ENCODE measurements at places on chromosomes 3 and 15.

DNA sequence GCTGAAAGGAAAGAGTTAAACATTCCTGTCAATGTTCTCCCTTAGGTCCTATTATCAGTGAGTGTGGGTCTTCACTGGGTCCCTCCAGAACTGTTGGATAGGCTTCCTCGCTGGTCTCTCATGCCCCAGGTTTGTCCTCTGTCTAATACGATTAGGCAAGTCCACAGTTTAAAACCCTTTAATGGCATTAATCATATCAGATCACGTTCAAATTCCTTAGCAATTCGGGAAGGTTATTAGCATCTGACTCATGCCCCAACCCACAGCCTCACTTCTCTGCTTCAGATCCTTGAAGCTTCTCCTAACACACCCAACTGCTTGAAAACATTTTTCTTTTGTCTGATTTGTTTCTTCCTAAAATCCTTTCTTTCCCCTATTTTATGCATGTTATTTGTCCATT lies 224.3 kb upstream of the ATP10A start:
- DNase-seq, result peak; percentile 51

DNA sequence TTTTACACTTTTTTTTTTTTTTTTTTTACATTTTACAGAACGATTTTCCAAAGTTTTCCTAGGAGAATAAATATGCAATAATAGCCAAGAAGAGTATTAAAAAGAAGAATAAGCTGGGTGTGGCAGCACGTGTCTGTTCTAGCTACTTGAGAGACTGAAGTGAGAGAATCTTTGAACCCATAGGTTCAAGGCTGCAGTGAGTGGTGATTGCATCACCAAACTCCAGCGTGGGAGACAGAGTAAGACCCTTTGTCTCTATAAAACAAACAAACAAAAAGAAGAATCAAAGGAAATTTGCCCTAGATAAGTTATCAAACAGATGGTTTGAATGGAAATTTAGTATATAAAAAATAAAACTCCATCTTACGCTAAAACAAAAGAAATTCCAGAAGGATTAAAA lies 13.3 kb downstream of the XRN1 start:
- DNase-seq, result no peak

DNA sequence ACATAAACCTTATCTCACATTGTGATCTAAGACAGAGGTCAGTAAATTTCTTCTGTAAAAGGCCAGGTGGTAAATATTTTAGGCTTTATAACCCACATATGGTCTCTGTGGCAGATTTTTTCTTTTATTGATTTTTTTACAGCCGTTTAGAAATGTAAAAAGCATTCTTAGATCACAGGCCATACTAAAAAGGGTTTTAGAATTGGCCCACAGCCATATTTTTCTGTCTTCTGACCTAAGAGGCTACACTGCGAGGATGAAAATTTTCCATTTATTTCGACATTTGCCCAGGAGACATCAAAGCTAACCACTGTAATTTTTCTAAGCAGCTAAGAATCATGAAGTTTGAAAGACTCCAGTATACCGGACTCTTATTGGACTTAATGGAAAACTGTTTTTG lies 377.2 kb upstream of the SGO1 start:
- DNase-seq, result no peak

DNA sequence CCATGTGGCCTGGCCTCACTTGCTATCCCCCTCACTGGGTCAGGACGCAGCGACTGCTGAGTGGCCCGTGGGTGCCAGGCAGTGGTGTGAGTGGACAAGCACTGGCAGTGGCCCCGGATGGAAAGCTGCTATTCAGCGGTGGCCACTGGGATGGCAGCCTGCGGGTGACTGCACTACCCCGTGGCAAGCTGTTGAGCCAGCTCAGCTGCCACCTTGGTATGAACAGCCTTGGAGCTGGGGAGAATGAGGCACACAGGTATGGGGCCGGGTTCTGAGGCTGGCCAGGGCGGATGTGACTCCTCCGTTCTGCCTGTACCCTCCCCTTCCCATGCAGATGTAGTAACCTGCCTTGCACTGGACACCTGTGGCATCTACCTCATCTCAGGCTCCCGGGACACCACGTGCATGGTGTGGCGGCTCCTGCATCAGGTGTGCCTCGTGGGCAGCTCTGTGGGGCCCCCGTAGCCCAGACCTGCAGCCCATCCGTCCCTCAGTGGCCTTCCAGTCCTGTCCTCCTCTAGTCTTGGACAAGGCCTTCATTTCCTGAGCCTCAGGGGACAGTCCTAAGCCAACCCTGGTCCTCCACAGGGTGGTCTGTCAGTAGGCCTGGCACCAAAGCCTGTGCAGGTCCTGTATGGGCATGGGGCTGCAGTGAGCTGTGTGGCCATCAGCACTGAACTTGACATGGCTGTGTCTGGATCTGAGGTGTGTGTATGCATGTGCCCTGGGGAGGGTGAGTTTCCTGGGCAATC lies 28.2 kb downstream of the NBEAL2 start:
- DNase-seq, result no peak

- no peak for DNase-seq
These were observed 129.9 kb upstream of the SAMMSON start for GRCh38 chr3:69869643-69870042.

DNA sequence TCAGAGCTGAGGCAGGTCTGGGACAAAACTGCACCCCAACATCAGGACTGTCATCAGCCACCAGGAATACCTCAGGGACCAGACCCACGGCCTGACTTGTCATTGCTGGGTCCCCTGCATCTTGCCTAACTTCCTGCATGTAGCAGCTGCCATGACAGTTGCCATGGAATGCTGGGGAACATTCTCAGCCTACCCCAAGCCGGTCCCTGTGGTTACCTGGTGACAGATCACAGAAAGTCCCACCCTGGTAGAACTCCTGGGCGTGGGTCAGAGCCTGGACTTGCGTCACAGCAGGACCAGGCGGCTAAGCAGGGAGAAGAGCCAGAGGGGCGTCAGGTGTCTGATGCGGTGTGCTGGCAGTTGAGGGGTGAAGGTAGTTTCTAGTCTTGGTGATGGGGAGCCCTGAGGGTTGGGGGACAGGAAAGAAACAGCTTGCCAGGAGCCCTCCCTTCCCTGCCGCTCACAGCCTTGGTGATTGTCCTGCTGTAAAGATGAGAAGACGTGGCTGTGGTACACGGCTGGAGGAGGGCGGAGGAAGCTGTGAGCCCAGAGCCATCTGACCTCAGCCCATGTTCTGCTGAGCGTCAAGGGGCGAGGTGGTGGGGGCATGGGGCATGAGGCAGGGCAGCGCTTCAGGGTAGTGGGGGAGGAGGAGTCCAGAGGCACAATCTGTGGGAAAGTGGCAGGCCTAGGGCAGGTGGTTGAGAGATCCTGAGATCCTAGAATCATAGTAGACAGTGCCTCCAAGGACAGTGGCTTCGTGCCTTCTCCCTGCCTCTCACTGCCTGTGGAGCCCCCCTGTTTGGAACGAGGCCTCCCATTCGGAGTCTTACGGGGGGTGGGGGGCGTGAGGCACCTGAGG lies 5.4 kb downstream of the H1-8 start:
- DNase-seq, result no peak

DNA sequence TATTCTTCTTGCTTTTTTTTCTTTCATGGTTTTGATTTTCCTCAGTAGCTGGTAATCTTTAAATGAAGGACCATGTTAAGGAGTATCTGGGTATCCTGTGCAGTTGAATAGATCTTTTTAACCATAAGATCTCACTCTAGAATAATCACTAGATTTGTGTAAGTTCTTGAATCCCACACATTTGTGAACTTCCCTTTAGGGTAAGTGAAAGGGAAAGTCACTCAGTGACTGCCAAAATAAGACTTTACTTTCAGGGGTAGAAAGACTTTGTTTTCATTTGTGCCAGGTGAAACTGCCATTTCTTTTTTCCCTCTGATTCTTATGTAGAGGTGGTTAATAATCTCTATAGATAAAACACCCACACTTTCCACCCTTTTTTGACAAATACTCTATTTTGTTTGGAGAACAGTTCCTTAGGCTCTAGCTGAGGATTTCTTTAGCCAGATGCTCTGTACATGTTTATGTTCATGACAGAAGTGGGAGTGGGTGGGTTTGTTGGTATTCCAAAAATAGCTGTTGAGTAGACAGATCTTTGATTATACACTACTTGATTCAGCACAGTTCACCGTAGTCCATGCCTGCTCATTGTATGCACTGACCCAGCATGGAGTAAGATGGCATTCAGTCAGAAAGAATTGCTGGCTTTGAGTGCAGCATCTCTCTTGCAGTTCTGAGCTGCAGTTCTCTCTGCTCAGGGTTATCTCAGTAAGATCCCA lies 28.5 kb downstream of the LRRC49 start:
- DNase-seq, result no peak

DNA sequence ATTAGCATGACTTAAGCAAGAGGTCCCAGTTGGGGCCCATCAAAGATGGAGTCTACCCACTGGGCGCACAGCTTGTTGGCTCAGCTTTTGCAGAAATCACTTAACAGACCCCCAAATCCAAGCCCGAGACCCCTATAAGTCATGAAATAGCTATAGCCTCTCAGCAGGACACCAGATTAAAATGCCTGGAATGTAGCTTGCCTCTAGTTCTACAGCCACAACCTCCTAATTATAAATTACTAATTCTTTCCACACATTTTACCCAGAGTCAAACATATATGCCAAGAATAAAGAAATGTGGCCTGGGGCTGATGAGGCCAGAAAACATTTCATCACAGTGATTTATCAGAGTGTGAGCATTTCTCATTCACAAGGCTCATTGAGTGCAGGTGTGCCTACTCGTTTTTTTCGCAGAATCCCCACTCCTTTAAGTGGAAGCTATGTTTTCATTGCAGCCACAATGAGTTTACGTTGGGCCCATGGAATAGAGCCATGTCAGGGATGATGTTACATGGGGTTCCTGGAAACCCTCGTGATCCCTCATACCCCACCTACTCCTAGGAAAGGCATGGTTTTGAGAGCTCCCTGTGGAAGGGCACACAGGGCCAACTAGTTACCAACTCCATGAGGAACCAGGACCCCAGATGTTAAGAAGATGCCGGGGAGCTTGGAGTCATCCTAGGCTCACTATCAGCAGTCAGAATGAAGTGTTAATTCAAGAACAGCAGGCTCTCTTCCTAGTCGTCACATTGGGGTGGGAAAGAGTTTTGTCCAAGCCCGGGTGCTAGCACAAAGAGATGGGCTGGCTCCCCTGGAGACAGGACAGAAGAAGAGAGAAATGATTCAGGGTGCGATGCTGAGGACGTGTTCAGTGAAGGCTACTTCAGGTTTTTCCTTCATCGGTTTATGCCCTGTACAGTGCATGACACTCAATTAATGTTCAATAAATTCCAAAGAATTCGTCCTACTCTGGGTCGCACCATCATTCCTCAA lies 90.2 kb upstream of the ABHD17C start:
- no peak for DNase-seq

DNA sequence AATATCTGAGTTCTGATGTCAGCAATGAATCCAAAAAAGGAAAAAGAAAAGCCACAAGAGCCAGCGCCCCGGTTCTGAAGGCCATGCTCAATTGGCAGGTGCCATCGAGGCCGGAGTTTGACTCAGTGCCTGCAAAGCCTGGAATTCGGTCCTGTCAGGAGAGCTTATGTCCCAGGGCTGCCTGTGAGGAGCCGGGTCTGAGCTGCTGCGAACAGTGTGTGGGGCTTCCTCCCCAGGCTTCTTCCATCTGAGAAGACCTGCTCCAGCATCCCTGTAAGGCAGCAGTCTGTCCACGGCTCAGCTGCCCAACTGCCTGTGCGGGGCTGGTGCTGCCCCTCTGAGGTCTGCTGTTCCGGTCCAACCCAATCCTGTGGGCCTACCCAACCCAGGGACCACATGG lies 46.1 kb downstream of the ROPN1B start:
- no peak for DNase-seq

- no peak for DNase-seq
These were observed 200.5 kb downstream of the GOLGA6L6 start for GRCh38 chr15:20340931-20341661.

- peak; percentile 92 for DNase-seq
These were observed 3.4 kb upstream of the DOCK3 start for GRCh38 chr3:50671331-50671730.

DNA sequence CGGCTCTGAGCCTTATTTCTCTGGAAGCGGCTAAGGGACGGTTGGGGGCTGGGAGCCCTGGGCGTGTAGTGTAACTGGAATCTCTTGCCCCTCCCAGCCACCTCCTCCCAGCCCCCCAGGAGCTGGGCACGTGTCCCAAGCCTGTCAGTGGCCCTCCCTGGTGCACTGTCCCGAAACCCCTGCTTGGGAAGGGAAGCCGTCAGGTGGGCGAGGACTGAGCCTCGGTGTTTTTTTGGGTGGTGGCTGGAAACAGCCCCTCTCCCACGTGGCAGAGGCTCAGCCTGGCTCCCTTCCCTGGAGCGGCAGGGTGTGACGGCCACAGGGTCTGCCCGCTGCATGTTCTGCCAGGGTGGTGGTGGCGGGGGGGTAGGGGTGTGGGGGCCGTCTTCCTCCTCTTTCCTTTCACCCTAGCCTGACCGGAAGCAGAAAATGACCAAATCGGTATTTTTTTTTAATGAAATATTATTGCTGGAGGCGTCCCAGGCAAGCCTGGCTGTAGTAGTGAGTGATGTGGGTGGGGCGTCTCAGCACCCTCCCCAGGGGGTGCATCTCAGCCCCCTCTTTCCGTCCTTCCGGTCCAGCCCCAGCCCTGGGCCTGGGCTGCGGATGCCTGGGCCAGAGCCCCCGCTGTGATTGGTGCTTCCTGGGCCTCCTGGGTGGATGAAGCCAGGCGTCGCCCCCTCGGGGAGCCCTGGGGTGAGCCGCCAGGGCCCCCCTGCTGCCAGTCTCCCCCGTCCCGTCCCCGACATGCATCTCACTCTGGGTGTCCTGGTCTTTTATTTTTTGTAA lies 58.8 kb upstream of the GOLGA8A start:
- no peak for DNase-seq

DNA sequence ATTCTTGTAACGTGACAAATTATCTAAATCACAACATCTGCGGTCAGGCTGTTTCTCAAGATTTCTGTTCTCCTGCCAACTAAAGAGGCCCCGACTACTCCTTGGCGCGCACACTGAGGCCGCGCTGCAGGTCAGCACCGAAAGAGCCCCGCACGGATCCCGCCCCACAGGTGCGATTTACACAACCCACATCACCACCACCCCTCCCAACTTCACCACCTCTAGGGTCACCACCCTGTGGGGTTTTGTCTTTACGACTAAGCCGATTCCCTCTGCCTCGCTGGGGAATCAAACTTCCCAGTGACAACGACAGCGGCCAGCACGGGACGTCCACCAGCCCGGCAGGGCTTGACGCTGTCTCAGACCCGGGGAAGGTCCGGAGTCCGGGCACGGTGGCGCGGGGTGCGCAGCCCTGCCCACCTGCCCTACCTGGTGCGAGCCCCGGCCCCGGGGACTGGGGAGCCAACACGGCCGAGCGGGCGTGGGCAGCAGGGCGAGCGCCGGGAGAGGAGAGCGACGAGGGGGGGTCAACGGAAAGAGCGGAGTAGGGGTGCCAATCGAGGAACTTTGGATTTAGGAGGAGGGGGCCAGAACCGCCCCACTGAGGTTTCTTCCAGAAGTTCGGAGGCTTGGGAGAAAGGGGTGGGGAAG lies 764 bp downstream of the UACA start:
- DNase-seq, result no peak

DNA sequence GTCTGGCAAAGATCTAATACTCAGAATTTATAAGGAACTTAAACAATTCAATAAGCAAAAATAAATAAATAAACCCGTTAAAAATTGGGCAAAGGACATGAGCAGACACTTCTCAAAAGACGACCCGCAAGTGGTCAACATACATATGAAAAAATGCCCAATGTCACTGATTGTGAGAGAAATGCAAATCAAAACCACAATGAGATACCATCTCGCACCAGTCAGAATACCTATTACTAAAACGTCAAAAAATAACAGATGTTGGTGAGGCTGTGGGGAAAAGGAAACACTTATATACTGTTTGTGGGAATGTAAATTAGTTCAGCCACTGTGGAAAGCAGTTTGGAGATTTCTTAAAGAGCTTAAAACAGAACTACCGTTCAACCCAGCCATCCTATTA lies 188.0 kb upstream of the MRPL3 start:
- no peak for DNase-seq

GRCh38 chr15:101445562-101446517 lies 43.7 kb downstream of the PCSK6 start:
- DNase-seq, result no peak

All from GM04503 (cell line).